ENCODE measurements at places on chromosomes 11 and 22. TPM values are rescaled to one million over a fixed set of nuclear protein-coding genes. Genes with fewer than 3 reads are reported as not detected.

DNA sequence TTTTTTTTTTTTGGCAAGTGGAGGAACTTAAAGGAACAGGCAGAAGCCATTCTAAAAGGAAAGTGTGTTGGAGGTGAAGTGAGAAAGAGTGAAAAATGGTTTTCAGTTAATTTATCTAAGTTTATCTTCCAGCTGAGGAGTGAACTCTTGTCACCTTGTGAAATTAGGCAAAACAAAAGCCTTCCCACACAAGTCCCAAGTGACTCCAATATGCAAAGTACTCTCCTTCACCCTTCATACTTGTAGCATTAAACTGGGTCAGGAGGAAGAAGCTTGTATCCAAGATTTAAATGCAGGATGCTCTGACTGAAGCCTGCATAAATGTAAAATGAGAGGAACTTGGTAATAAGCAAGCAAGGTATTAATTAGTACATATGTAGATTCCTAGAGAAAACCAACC, 796.8 kb downstream of the DLG2 start:
- no peak for DNase-seq

GRCh38 chr11:118883004-118883367, 706 bp upstream of the CXCR5 start:
- DNase-seq, result no peak

DNA sequence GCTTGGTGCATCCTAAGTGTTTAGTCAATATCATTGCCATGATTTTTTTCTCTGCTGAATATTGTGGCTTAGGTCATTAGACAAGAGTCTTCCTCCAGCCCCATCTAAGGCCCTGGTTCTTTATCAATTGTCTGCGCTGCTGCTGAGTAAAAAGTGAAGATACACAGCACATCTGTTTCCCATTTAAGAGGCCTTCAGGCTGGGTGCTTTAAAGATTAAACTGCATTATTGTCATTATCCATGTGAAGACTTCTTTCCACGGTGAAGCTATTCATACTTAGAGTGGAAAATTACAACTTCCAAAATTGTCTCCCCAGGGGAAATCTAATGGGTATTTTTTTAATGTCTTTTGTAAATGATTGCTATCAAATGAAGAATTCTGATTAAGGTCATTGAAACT, 719.8 kb upstream of the LRRC4C start:
- no peak for DNase-seq

DNA sequence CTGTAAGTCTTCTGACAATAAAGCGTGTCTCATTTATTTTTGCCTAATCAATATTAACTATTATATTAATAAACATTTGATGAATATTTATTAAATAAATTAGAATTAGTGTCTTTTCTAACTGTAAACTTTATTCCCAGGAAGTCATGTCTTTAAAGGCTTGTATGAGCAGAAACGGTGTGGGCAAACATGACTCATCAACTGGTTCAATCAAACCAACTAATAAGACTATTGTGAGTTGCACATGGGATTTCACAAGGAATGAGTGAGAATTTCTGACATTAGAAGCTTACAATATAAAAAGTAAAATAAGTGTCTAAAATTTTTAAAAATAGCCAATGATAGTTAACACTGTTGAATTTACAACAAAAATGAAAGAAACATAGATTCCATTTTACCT, 259.2 kb upstream of the CTSC start:
- no peak for DNase-seq

The USP2 gene
- 15.9 TPM for polyA plus RNA-seq

The TTC9C gene
- polyA plus RNA-seq, result 38.8 TPM
